ENCODE measurements at places on chromosomes 5 and 9.

DNA sequence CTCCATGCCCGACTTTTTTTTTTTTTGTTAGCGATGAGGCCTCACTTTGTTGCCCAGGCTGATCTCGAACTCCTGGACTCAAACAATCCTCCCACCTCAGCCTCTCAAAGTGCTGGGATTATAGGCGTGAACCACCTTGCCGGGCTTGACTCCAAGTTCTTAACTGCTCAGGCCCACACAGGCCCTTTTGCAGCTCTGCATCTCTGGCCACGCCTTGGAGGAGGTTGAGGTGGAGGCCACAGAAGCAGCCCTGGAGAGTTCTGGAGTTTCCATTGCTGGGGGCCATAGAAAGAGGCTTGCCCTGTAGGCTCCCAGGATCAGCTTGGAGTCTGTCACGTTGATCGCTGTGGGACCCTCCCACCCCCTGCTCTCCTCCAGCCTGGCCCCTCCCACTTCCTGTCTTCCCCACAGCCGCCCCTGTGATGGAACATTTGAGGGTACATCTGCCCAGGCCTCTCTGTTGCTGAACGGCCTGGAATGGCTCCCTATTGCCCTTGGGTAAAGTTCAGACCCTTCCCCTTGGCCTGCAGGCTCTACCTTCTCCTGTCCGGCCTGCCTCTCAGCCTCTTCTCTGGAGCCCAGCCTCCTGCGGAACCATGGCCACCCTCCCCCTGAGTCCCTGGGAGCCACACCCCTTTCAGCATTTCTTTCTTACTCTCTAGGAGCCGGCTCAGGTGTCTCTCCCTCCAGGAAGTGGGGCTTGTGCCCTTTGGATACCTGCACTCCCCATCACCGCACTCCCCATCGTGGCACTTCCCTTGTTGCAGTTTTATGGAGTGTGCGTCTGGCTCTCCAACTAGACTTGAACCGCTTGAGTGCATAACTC lies 30.4 kb upstream of the IER5L start:
- DNase-seq = no peak

DNA sequence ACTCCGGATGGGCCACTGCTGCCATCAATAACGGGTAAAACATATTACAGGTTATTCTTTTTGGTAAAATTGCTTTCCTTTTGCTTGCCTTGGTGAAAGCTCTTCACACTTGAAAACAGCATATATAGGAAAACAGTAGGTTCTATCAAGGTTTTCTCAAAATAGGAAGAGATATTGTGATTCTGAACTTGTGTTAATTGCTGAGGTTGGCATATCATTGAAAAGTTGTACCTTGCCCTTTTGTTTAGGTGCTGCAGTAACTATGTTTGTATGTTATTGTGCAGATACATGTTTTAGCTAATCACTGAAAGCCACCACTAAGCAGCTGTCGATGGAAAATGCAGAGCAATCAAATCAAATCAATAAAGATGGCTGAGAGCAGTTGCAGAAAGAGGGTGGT lies 78.0 kb upstream of the C6 start:
- no peak for DNase-seq

- DNase-seq = no peak
These were observed 45.9 kb downstream of the C9orf50 start for GRCh38 chr9:129574911-129575585.

GRCh38 chr5:40333459-40334241 lies 346.1 kb upstream of the PTGER4 start:
- no peak for DNase-seq

DNA sequence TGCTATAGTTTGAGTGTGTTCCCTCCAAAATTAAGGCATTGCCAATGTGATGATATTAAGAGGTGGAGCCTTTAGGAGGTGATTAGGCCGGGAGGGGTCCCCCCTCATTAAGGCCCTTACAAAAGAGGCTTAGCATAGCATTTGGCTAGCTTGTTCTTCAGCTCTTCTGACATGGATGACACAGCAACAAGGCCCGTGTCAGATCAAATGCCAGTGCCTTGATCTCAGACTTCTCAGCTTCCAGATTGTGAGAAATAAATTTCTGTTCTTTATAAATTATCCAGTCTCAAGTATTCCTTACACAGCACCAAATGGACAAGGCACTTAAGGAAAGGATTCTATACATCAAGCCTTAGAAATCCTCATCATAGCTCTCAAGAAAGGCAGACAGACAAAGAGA lies 31.8 kb downstream of the SLC38A9 start:
- DNase-seq = no peak

- no peak for DNase-seq
These were observed 21.0 kb upstream of the MRNIP start for GRCh38 chr5:179879690-179880010.

DNA sequence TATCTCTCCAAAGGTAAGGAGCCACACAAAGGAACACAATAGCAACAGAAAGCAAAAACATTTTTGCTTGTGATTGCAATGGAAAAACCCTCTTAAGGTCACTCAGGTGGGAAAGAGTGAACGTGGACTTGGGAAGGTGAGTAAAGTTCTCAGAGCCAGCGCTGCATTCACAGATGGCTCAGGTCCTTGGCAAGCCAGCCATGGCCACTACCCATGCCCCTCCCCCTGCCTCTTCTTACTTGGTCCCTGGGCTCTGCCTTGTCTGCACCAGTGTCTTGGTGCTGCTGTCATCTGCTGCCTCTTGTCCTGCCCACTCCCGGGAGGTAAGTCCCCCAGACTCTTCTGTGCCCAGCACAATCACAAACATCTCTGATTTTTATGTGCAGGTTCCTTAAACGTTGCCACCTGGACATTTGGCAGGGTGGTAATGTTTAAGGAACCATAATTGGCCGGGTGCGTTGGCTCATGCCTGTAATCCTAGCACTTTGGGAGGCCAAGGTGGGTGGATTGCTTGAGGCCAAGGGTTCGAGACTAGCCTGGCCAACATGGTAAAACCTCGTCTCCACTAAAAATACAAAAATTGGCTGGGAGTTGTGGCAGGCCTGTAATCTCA lies 74.6 kb downstream of the FEM1C start:
- no peak for DNase-seq

DNA sequence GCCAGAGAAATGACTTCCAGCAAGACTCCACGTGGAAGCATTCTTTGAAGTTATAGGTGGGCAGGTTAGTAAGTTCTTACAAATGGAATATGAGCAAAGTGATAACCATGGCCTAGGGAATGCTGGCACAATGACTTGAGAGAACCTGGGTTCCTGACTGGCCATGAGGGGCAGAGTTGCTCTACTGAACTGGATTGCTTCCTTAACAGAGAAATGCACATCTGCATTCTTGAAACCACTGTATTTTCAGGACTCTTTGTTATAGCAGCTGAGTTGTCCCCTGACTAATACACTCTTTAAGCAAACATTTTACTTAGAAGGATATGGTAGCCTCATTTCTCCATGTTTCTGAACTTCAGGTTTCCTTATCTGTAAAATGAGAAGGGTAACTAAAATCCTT lies 108.3 kb upstream of the GNA14 start:
- no peak for DNase-seq

DNA sequence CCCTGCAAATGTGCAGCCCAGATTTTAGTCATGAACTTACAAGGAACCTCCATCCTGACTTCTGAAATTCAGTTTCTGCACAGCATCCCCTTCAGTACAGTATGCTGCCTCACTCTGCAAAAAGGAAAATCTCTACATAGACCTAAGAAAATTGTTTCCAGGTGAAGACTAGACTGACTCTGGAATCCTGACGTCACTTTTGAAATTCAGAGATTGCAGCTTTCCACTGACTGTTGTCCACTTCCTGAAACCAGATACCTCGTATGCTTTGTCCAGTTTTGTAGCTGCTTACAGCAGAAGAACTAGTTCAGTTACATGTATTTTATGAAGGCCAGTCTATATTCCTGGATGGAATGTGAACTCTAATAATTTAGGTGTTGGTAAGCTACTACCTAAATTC lies 629.3 kb upstream of the ST8SIA4 start:
- DNase-seq = no peak

DNA sequence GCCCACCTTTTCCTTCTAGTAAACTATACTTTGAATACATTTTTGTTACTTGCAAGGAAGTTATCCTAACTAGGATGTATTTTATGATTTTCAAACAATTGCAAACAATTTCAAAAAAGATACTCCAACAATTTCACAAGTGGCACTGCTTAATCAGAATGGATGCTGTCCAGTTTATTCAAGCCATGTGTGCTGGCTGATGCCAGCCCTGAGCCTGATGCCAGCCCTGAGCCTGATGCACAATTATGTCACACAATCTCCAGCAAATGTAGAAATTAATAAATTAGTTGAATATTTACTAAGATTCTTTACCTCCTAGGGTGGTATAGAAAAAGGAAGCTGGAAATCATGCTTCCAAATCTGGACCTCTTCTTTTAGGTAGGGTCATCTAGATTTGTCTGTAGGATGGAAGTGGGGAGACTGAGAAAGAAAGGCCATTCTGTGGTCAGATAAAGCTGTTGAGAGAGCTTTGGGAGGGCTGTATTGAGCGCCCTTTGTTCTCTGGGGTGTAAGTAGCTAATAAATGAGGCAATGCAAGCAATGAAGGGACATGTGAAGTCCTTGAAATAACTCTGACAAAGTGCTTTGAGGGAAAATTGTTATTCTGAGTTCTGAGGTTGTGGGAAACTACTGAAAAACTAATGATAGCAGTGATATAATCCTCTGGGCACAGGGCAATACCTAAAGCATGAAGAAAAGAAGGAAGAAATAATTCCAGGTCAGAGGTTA lies 5.8 kb upstream of the C6 start:
- no peak for DNase-seq

DNA sequence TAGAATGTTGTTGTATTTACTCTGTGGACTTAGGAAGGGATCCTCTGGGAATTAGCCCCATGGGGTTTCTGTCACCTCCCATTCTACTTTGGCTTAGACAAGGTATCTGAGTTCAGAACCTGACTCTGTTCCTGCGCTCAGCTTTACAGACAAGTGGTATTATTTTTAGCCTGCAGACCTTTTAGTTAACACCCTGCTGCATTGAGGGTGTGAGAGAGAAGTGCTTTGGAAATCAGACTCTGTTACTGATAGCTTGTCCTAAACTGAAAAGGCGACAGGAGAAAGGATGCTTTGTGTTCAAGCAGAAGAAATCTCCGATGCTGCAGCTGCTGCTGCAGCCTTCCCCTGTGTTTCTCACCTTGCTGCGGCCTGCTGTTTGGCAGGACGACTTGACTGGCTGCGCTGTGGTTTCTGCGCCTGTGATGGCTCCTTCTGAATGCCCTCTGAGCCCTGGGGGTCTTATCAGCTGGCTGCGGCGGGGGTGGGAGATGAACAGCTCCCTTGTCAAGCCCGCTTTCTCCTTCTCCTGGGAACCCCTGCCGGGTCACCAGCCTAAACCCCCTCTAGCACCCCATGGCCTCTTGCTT lies 61.9 kb downstream of the PGM5 start:
- DNase-seq = no peak

DNA sequence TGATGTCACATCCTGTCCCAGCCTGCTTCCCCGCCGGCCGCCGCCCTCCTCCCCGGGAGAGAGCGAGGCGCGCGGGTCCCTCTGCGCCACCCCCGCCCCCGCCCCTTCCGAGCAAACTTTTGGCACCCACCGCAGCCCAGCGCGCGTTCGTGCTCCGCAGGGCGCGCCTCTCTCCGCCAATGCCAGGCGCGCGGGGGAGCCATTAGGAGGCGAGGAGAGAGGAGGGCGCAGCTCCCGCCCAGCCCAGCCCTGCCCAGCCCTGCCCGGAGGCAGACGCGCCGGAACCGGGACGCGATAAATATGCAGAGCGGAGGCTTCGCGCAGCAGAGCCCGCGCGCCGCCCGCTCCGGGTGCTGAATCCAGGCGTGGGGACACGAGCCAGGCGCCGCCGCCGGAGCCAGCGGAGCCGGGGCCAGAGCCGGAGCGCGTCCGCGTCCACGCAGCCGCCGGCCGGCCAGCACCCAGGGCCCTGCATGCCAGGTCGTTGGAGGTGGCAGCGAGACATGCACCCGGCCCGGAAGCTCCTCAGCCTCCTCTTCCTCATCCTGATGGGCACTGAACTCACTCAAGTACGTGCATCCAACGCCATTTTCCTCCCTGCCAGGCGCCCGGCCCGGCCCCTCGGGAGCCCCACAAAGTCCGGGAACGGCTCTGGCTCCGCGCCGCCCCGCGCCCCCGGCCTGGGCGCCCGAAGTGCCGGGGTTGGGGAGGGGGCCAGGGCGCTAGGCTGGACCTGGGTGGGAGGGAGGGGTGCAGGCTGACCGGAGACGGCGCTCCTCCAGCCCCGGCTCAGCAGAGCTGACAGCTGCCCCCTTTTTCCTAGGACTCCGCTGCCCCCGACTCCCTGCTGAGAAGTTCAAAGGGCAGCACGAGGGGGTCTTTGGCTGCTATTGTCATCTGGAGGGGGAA lies 12.0 kb upstream of the OLFM1 start:
- peak; percentile 81 for DNase-seq

GRCh38 chr9:18495065-18495464 lies 21.1 kb downstream of the ADAMTSL1 start:
- no peak for DNase-seq

DNA sequence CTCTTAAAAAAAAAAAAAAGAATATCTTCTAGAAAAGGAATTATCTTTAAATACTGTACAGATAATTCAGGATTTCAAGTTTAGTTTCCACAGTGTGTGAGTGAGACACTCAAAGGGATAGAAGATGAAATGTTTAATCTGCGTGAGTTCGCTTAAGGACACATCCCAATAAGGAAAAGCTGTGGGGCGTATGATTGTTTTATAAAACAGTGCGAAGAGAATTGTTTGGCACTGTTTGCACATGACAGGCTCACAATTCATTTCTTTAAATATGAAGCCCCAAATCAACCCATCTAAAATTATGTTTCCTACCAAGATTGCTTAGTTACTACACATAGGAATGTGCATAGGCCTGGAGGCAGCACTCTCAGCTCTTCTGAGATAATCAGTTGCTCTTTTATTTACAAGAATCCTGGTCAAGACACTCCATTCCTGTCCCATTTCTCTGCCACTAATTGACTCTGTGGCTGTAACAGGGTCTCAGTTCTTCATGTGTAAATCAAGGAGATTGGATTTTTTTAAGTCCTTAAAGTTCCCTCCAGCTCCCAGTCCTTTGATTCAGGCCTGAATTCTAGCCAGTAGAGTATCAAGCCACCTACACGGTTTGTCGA lies 60.1 kb downstream of the BHMT start:
- DNase-seq = no peak

DNA sequence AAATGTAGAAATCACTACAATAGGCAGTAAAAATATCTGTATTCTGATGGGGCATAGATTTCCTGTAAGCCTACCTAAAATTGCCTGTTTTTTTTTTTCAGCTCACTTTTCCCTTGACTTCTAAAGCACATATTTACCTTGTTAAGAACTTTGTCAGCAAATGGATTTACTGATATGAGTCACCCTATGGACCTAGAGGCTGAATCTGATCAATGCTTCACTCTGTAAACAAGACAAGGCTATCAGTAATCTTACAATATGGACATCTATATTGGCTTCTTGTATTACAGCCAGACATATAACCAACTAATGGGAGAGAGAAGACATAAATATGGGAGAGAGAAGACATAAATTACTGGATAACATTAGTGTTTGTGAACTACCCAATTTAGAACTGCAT lies 792.7 kb upstream of the CHD1 start:
- no peak for DNase-seq

All from caudate nucleus (tissue), 63 donors.